ENCODE measurements at places on chromosomes 4 and X.

- no peak for DNase-seq
Measured at GRCh38 chr4:25123236-25123635, 37.0 kb downstream of the SEPSECS start.

DNA sequence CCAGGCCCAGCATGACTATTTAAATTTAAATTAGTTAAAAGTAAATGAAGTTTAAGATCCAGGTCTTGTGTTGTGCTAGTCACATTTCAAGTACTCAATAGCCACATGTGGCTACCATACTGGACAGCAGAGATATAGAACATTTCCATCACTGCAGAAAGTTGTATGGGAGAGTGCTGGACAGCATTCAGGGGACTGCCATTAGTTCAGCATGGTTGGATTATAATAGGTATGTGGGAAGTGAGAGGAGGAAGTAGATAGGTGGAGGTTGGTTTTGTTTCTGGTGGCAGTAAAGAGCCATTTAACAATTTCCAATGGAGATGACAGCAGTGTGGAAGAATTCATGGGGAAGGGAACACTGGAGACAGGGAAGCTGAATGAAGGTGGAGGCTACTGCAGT, 42.1 kb downstream of the ERVMER34-1 start:
- DNase-seq: no peak

DNA sequence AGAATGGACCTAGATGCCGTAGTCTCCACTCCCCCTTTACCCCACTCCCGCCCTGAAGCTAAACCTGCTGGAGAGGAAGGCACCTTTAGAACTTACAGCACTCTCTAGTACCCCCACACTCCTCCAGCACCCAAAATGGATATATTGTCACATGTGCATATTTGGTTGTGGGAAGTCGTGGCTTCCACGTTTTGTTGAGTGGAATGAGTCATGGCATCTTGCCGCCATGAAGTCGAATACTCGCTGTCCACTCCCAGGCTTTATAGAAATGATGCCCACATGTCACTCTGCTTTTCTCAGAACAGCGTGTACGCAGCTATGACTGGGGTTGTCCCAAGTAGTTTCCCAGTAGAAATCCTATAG, 545 bp downstream of the ABCE1 start:
- DNase-seq: no peak

GRCh38 chr4:136558940-136559494, 973.3 kb downstream of the PCDH18 start:
- no peak for DNase-seq

- no peak for DNase-seq
Measured at GRCh38 chr4:653831-654502, 20.1 kb downstream of the ATP5ME start.

- no peak for DNase-seq
Measured at GRCh38 chr4:185244763-185245162, 35.4 kb downstream of the SNX25 start.

DNA sequence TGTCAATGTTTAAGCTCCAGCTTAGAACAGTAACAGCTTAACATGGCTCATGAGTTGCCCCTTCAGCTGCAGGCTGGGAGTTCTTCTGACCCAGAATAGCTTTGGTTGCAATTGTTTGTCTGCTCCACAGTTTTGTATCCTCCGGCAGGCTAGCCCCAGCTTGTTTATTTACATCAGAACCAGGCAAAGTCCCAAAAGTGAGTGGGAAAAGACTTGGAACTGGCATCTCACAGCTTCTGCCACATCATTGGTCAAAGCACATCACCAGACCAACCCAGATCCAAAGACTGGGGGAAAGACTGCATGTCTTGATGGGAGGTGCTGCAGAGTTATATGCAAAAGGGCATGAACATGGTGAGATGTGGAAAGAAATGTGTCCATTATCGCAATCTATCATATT, 231.2 kb upstream of the CPEB2 start:
- DNase-seq: no peak

- no peak for DNase-seq
Measured at GRCh38 chrX:121365572-121366161, 318.3 kb downstream of the GLUD2 start.

- DNase-seq: no peak
Measured at GRCh38 chrX:141879616-141880015, 24.1 kb upstream of the MAGEC1 start.

DNA sequence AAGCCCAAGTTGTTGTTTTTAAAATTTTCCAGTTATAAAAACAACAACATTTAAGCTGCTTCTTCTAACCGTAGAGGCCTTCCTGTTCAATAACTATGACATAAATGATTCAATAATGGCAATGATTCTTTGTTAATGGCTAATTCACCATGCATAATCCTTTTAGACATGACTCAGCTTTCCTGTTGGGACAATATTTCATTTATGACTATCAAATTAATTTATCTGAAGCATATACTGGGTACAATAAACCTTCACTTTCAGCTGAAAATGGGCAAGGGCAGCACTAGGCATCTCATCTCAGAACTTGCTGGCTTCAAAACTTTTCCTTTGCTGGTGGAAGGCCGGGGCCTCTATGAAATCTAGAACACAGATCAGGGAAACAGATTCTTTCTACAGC, 38.9 kb downstream of the TBC1D9 start:
- no peak for DNase-seq

GRCh38 chrX:24480400-24480865, 15.3 kb downstream of the PDK3 start:
- DNase-seq: no peak

DNA sequence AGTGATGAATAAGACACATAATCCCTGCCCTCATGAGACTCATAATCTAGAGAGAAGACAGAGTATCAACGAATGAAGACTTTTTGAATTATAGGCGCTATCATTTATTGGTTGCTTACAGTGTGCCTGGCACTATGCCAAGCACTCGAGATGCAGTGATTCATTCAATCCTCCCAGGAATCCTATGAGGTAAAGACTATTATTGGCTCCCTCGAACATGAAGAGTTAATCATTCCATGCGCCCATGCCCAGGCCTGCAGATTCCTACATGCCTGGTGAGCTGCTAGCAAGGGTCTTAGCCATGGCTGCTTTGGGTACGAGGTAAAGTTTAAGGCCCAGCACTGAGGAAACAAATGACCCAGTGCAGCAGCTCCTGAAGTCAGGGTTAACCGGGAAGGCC, 47.0 kb downstream of the TEX13B start:
- DNase-seq: no peak

GRCh38 chr4:127580891-127581290, 51.9 kb upstream of the INTU start:
- DNase-seq: no peak

GRCh38 chrX:123833387-123833786, 26.5 kb upstream of the XIAP start:
- no peak for DNase-seq

DNA sequence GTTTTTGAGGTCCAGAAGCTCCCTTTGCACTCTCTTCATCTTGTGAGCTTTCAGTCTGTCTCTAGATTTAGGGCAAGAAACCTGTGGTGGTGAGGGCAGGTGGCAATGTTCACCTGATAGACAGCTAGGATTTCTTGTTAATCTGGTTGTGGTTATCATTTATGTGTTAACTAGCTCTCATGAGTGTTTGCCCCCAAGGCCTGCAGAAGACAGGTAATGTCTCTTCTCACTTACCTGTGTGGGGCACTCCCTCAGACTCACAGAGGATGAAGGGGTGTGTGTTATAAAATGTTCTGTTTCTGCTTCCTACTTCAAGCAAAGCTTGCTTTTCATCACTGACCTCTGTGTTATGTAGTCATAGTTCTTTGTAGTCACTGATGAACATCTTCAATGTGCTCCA, 17.8 kb downstream of the EGF start:
- no peak for DNase-seq

DNA sequence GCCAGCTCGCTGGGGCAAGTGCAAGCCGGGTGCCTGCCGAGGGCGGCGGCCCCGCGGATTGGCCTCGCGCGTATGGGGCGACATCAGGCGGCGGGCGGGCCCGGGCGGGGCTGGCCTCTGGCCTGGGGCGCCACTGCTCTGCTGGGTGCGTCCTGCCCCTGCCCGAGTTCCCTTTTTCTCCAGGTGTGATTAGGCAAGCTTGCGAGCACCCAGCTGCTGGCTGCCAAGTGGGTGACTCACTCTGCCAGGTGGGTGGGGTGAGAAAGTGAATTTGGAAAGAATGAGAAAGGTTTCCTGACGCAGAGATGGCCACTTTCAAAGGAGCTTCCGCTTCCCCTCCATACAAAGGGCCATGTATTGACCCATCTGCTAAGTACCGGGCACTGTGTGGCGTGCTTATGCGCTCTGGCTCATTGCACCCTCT, 32.5 kb downstream of the FGFBP1 start:
- peak; percentile 8 for DNase-seq

DNA sequence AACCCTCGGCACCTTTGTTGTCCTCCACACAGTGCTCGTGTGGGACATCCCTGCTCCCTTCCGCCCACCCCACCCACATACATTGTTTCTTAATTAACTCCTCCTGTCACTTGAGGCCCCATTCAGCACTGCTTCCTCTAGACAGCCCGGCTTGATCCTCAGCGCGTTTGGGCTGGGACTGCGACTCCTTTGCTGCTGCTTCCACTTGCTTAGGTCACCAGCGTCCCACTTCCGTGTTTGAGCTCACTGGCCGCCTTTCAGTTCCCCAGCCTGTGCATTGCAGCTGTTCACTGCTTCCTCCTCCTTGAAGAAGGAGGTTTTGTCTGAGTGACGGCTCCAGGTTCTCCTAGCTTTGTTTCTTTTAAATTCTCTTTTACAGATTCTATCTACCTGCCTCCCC, 16.1 kb downstream of the RNF4 start:
- DNase-seq: no peak

DNA sequence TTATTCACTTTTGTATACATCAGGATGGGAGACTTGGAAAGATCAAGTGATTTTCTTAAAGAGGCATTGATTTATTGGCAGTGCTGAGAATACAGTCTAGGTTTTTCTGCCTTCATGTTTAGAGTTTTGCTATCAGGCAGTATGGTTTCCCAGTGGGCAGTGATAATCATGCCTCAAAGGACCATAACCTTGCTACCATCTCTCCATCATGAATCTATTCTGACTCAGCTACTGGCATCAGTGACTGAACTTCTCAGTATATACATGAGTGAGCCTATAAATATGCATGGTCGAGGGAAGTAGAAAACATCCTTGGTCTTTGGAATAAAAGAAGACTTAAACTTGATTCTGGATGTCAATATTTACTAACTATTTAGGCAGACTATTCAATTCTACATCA, 562.0 kb upstream of the AADAT start:
- no peak for DNase-seq

GRCh38 chr4:67701517-67701850, 529 bp upstream of the UBA6 start:
- DNase-seq: peak; percentile 55

DNA sequence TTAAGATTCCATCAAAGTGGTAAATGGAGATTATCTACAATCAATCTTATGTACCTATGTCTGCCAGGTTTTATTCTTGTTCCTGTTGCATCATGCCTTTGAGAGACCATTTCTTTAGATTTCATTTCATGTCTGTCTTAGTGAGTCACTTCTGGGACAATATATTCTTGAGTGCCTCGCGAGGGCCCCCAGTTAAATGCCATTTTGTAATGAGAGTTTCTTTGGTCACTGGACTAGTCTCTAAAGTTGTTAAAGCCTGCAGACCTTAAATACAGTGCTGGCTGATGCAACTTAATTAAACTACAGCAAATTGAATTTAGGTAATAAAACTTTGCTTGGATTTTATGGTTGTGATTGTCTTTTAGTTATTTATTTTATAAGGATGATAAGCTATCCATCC, 87.2 kb upstream of the PITX2 start:
- no peak for DNase-seq

- no peak for DNase-seq
Measured at GRCh38 chrX:19747652-19748610, 139.5 kb downstream of the SH3KBP1 start.

DNA sequence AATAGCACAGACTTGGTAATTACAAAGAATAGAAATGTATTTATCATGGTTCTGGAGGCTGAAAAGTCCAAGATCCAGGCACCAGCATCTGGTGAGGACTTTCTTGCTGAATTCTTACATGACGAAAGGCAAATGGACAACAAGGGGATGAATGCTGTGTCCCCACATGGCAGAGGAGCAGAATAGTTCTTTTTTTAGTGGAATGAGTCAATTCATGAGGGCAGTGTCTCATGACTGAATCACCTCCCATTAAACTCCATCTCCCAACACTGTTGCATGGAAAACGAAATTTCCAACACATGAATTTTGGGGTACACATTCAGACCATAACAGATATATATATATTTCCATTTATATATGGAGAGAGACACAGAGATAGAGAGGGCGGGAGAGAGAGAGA, 628.3 kb downstream of the TRIML1 start:
- no peak for DNase-seq

- no peak for DNase-seq
Measured at GRCh38 chr4:71774136-71774535, 9.7 kb downstream of the GC start.

DNA sequence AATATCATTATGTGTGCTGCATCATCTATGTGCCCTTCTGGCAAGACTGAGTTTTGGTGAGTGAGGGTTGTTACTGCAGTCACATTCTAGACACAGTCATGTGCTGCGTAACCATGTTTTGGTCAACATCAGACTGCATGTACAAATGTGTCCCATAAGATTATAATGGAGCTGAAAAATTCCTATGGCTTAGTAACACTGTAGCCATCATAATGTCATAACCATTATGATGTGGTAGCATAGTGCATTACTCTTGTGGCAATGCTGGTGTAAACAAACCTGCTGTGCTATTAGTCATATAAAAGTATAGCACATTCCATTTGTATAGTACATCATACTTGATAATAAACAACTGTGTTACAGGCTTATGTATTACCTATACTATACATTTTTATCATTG, 198.1 kb upstream of the NUDT6 start:
- DNase-seq: no peak

DNA sequence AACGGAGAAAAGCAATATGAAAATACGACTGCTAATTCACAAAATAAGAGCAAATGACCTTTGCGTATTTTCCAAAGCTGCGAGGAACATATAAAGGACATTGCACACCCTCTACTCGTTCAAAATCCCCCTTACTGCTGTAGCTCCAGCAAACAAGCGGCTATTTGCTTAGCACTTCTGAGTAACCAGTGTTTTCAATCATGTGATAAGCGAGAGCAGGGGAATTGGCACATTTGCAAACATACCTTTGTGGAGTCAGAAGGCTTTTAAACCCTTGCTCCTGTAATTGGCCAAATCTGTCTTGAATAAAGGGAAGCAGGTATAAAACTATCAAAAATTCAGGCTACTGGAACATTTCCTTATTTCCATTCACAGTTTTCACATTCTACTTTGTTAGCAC, 610.2 kb downstream of the UBE2NL start:
- peak; percentile 8 for DNase-seq

GRCh38 chr4:69727926-69728325, 32.5 kb downstream of the SULT1B1 start:
- DNase-seq: no peak

- no peak for DNase-seq
Measured at GRCh38 chr4:138646383-138646782, 369.2 kb upstream of the NOCT start.

All from SHP77 treated with DMSO at 0.1 percent for 48 hours (cell line).